Tongue (tissue), 3 donors: ENCODE measurements at places on chromosomes 6 and 20. TPM values are rescaled to one million over a fixed set of nuclear protein-coding genes. Genes with fewer than 3 reads are reported as not detected.

GPSM3 gene
- 1.5 TPM for total RNA-seq

SLC4A11 gene
- 0.62 TPM for total RNA-seq

TMEM244 gene
- 2.3 TPM for total RNA-seq

SDCBP2 gene
- total RNA-seq, result 3.6 TPM

LCA5 gene
- 9.1 TPM for total RNA-seq

GGTLC1 gene
- not detected for total RNA-seq

DDRGK1 gene
- 20.3 TPM for total RNA-seq

TGM3 gene
- total RNA-seq, result 14.5 TPM

OR2J1 gene
- total RNA-seq, result not detected

C20orf144 gene
- total RNA-seq, result not detected
